Esophagus mucosa (tissue), 1 donor: ENCODE measurements at places on chromosomes 3 and 15. TPM values are rescaled to one million over a fixed set of nuclear protein-coding genes. Genes with fewer than 3 reads are reported as not detected.

DNA sequence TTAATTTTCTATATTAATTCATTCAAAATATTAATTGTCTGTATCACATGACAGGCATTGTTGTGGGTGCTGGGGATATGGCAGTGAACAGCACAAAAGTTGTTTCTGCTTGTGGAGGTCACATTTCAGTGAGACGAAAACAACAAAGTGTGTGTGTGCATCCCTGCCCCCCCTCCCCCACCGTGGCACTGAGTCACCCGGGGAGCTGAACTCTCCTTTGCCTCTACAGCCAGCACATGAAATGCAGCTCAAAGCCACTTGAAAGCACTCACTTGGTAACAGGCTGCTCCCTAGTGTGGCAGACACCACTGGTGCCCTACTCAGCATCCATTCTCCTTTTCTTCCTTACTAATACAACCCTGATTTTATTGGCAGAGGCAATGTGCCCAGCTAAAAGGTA lies 16.9 kb upstream of the SCAMP5 start:
- ATAC-seq = no peak

DNA sequence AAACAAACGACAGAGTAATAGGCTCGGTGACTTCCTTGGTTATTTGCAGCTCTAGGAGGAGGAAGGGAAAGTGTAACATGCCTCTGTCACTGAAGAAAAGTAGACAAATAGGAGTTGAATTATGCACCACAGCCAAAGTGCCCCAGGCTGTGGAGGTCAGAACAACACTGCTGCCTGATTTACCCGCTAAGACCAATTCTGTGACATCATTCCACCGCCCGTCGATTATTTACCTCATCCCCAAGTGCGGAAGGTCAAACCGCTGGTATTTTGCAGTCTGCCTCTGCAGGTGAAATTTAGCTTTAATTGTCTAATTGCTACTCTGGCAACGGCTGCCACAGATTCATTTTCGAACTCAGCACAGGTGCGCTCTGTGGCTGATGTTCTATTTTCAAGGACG lies 106.3 kb upstream of the PRICKLE2 start:
- ATAC-seq = no peak

SPINK8 gene
- total RNA-seq = 1.6 TPM

- peak; percentile 66 for ATAC-seq
These were observed 36.3 kb downstream of the PLA2G4D start for GRCh38 chr15:42057799-42058646.
